ENCODE measurements at places on chromosomes 5 and 9.

DNA sequence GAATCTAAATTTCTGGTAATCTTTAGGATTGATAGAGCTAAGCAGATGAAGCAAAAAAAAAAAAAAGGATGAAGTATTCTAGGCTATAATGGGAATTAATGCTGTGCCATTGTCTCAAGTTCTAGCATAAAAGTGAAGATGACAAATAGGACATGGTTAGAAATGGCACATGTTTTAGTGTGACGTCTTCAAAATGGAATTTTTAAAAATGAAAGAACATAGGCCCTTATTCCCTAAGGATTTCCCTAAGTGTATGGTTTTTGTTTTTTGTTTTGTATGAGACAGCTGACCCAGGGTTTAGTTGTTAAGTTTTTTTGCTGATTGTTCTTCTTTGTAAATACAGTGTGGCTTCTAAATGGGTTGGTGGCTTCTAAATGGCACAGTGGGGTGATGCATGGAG is 7.1 kb downstream of the TLE4 start:
- DNase-seq, result no peak

GRCh38 chr9:124384210-124384609 is 31.0 kb downstream of the PSMB7 start:
- no peak for DNase-seq

DNA sequence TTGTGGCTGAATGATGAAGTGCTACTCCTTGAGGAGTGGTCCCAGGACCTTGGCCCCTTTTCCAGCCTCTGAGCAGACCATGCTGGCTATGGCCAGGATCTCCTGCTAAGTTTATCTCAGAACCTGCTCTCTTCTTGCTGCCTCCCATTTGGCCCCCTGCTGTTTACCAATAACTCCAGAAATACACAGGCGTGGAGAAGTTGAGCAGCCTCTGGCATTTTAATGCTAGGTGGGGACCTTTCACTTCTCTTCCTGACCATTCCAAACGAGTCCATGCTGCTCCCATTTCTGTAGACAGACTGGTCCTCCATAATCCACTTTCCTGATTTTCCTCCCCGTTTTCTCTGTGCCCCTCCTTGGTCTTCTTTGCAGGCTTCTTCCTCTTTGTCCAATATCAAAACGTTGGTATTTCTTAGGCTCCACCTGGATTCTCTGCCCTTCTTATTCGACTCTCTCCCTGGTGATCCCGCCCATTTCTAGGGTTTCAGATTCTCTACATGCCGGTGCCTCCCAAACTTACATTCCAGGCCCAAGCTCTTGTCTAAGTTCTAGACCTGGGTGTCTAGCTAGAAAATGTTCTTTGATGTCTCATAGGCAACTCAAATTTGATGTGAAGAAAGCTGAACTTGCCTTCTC is 33.4 kb upstream of the TNFAIP8 start:
- DNase-seq, result no peak

GRCh38 chr9:83466351-83466750 is 71.8 kb downstream of the FRMD3 start:
- no peak for DNase-seq

- no peak for DNase-seq
These were observed 151.8 kb upstream of the VLDLR start for GRCh38 chr9:2469681-2470221.

GRCh38 chr5:14996997-14997396 is 125.4 kb upstream of the ANKH start:
- DNase-seq, result no peak

- DNase-seq, result no peak
These were observed 12.2 kb downstream of the KLF9 start for GRCh38 chr9:70402213-70402612.
